ENCODE measurements at places on chromosomes 11 and 22.

DNA sequence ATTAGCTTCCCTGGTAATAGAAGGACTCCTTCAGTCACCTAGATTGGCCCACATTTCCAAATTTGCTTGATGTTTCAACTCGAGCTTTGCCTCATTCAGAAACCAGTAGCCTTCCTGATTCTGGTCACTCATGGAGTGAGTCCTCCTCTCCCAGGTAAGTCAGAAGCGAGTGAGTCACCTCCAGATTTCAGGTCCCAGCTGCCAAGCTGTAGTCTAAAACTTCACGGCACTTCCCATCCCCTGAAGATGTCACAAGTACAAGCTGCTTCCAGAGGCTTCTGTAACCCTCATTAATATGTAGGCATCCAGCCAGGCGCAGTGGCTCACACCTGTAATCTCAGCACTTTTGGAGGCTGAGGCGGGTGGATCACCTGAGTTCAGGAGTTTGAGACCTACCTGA, 23.5 kb downstream of the ARHGAP8 start:
- no peak for DNase-seq

DNA sequence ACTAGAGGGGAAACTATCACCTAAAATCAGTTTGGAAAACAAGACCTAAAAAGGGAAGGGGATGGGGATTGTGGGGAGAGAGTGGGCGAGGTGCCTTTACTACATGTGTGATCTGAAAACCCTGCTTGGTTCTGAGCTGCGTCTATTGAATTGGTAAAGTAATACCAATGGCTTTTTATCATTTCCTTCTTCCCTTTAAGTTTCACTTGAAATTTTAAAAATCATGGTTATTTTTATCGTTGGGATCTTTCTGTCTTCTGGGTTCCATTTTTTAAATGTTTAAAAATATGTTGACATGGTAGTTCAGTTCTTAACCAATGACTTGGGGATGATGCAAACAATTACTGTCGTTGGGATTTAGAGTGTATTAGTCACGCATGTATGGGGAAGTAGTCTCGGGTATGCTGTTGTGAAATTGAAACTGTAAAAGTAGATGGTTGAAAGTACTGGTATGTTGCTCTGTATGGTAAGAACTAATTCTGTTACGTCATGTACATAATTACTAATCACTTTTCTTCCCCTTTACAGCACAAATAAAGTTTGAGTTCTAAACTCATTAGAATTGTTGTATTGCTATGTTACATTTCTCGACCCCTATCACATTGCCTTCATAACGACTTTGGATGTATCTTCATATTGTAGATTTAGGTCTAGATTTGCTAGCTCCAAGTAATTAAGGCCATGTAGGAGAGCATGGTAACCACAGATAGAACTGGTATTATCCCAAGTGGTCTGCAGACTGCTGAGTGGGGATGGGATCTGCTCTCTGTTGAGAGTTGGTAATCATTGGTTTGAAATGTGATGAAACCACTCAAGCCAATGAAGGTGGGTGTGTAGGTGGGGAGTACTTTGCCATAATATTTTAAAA, 3.6 kb downstream of the NEAT1 start:
- no peak for DNase-seq

GRCh38 chr11:73194034-73194507, 24.0 kb upstream of the P2RY2 start:
- DNase-seq, result no peak

DNA sequence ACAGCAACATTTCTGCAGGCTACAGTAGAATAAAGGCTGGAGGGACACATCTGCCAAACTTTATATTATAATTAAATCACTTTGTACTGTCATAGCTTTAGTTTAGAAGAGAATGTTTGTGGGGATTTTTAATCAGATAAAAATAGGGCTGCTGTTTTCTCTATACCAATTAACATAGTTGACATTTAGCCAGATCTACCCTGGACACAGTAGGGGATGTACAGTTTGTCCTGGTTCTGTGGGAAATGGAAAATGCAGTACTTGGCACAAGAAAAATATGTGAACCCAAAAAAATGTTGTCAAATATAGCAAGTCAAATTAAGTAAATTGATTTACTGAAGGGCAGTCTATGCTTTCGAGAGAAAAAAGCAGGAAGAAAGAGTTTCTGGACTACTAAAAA, 20.8 kb upstream of the PICALM start:
- no peak for DNase-seq

- peak; percentile 58 for DNase-seq
Observed at GRCh38 chr22:19779685-19780268, 19.2 kb downstream of the TBX1 start.

DNA sequence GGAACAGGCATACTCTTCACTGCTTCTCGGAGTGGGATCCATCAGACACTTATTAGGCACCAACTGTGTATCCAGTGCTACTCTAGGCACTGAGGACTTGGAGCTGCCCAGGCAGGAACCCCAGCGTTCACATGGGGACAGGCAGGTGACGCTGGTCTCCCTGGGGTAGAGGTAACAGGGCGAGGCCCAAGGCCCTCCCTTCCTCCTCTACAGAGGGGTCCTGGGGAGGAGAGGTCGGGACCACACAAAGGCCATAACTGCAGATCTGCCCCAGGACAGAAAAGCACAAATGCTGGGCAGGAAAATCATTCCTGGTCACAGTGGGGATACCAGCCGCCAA, 262.2 kb downstream of the BRD1 start:
- peak; percentile 14 for DNase-seq

GRCh38 chr11:102138670-102139069, 28.4 kb downstream of the YAP1 start:
- DNase-seq, result no peak

- DNase-seq, result no peak
Observed at GRCh38 chr11:6480299-6480914, 724 bp downstream of the ARFIP2 start.

DNA sequence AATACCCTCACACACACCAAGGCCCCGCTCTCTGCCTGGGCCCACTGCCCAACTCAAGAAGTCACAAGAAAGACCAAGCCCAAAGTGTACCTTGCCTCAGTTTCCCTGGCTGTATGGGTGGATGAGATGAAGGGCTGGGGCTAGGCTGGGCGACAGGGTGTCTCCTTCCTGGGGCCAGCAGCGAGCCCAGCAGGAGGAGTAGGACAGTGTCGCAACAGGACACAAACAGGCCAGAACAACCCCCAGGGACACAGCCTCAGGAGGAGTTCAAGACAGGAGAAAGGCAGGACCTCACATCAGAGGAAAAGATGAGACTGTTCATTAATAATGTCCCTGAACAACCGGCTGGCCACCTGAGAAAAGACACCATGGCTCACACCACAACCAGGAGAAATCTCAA, 13.3 kb downstream of the CSNK1E start:
- DNase-seq, result no peak

GRCh38 chr22:17820879-17821439, 46.7 kb upstream of the BID start:
- DNase-seq, result no peak

DNA sequence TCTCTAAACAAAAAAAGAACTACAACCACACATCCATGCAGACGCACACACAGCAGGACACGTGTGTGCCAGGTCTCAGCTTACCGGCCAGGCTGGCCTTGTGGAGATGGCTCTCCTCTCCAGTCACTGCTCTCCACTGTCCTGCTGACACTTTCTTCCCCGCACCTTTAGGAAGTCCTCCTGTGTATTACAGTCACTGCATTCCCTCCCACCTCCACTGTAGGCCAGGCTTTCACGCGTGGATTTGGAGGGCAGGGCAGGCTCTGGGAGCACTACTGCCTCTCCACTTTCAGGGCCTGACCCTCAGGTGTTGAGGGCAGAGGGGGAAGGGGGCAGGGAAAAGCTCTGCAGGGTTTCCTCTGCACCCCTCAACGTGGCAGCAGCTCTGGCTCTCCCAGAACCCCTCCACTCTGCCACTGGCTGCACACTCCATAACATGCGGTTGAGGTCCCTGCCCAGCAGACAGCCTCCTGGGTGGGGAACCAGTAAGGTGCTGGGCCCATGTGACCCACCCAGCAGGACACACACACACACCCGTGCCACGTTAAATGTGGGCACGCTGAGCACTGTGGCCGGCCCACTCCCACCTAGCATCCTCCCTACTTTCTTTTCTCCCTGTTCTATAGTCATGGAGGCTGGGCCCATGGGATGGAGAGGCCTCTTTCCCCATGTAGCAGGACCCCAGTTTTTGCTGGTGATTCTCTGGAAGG, 107.0 kb upstream of the PITPNB start:
- no peak for DNase-seq

DNA sequence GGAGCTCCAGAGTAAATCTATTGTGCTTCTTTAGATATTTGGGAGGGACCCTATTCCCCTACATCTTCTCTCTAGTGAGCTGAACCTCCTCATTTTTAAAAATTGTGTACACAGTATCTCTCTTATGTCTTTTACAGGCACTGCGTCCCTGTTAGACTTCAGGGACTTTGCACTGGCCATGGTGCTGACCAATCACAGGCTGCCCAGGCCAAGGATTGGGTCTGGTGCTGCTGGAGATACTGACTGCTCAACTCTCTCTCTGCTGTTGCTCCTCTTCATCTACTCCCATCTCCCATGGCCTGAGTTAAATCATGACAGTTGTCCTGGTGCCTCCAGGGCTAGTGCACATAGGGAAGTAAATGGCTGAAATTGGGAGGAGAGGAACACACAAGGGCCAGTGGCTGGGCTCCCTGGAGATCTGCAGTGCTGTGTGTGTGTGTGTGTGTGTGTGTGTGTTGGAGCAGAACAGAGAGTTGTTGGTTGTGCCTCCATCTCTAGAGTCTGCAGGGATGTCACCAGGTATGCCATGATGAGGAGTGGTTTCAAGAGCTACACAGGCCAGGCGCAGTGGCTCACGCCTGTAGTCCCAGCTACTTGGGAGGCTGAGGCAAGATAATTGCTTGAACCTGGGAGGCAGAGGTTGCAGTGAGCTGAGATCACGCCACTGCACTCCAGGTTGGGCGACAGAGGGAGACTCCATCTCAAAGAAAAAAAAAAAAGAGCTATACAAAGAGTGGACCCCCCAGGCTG, 155.3 kb downstream of the ST3GAL4 start:
- DNase-seq, result no peak

GRCh38 chr22:20399866-20400605, 6.1 kb downstream of the ZNF74 start:
- DNase-seq, result no peak
